Calu3 (cell line): ENCODE measurements at places on chromosomes 5 and 9.

DNA sequence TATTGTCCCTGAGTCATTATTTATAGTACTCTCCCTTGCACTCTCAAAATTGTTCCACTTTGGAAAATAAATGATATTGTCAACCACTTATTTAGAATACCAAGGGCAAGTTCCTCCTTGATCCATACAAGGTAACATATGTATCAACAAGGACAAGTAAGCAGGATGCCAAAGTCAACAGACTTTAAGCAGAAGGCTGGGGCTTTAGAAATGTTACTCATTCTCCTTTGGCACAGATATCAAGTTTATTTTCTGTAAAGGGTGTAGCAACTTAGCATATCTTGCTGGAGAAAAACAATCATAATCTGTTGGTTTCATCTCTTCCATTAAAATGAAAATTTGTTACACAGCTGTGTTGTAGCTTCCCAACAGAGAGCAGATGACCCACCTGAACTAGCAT is 248.7 kb upstream of the SLC30A5 start:
- DNase-seq = no peak

DNA sequence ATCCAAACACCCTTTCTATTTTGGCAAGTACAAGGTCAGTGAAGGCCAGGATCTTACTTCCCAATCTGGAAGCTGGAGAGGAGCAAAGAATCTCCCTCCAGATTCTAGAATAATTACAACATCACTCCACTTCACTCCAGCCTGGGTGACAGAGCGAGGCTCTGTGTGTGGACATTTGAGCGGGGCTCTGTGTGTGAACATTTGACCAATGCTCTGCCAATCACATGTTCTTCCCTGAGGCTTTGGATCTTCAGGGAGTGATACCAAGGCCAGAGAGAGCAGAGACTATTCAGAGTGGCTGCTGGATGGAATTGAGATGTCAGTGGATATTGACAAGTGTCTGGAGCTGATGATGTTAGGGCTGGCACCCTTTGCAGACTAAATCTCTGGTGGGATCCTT is 24.7 kb upstream of the ANKRD34B start:
- no peak for DNase-seq

- DNase-seq = no peak
Observed at GRCh38 chr5:91146905-91147600, 236.1 kb downstream of the ARRDC3 start.

DNA sequence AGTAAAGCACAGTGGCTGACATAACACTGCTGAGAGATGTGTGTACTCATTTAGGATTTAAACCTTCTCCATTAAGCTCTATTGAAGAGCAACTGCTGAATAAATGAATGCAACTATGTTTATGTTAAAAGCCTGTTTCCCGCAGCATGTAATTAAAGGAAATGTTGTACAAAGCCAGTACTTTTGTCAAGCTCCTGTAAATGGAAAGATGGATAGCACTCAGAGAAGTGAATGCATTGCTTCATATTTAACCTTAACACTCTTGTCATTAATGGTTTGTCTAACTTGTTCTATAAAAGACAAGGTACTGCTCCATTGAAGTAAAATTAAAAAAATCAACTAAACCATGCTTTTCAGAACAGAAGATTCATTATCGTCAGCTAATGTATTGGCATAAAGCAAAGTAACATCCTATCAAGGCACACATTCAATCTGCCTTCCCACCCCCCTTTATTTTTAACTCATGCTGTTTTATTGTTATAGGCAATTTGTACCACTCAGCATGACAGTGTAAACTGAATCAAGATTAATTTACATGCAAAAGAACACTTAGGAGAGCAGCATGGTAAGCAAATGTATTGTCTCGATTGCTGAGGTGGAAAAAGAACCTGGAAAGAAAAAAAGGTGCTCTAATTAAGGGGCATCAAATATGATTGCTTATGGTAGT is 240.9 kb upstream of the TBCA start:
- DNase-seq = no peak

DNA sequence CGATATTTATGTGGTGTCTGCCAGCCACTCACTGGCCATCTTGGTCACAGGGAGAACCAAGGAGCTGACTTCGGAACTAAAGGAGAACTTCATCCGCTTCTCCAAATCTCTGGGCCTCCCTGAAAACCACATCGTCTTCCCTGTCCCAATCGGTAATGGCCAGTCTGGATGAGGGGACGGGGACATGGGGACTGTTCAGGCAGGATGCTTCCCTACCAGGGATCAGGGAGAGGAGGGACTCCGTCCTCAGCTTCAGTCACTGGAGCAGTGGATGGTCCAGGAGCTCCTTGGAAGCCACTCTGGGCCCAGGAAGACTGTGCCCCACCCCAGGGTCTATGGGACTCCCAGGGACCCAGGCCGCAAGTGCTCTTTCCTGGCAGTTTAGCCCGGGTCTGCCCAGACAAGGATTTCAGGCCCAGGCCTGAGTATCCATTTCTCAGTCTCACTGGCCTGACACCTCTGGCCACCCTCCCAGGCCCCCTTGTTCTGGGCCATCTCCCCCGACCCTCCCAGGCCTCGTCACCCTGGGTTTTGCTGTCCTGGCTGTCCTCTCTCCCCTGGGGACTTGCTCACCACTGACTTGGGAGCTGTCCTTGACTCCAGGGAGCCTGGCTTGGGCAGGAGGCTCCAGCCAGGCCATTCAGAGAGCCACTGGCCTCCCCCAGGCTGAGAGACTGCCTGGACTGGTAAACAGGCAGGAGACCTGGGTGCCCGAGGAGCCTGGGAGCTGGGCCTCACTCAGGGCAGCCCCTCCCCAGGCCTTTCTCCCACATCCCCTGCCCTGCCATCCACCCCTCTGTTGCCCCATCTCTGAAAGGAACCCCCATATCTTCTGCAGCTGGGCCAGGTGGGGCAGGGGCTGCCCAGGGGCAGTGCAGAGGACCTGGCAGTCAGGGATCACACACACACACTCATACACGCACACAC is 3.1 kb downstream of the LCN2 start:
- DNase-seq = no peak

- no peak for DNase-seq
Observed at GRCh38 chr5:170436335-170436734, 47.2 kb upstream of the KCNMB1 start.

GRCh38 chr5:90569084-90569483 is 10.5 kb downstream of the ADGRV1 start:
- DNase-seq = no peak

- no peak for DNase-seq
Observed at GRCh38 chr9:70409280-70409679, 5.2 kb downstream of the KLF9 start.

- no peak for DNase-seq
Observed at GRCh38 chr5:135973323-135974020, 18.7 kb upstream of the LECT2 start.

GRCh38 chr5:168793841-168794837 is 215.0 kb upstream of the PANK3 start:
- no peak for DNase-seq

- no peak for DNase-seq
Observed at GRCh38 chr5:25540628-25541027, 895.9 kb upstream of the CDH10 start.

DNA sequence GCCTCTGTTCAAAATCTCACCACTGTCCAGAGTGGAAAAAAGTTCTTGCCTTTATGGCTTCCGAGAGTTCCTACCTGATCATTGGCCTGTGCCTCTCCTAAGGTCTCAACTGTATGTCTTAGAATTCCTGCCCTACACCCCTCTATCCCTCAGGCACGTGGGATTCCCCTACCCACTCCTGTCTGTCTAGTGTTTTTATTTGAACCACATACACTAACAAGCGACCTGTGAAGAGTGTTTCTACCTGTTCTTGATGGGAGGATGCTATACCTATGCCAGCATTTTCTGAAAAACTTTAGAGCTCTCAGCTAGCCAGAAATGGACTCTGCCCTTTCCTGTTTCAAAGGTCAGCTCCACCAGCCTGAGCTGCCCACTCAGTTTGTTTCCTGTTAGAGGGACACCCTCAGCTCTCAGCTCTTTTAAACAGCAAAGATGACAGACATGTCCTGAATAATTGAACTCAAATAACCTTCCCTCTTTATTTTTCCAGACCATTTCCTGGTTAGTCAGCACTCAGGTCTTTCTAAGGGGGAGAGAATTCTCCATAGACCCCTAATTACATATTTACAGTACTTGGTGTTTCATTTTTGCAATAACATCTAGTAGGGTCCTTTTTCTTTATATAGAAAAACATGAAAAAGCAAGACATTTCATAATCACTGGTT is 214.8 kb downstream of the AOPEP start:
- DNase-seq = no peak

- peak; percentile 87 for DNase-seq
Observed at GRCh38 chr5:16736158-16736995, 119.6 kb upstream of the RETREG1 start.

DNA sequence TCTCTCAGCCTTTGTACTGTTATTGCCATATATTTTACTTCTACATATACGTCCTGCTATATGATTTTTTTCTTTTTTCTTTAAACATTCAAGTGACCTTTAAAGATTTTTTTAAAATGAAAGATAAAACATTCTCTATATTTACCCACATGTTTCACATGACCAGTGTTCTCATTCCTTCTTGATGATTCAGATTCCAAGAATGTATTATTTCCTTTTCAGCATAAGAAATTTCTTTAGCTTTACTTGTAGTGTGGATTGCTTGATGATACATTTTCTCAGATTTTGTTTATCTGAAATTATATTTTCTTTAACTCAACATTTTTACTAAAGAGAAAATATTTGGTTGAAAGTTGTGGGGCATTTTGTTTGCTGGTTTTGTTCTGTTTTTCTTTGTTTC is 792.1 kb downstream of the BRINP1 start:
- DNase-seq = no peak

GRCh38 chr5:59390074-59390659 is 503.4 kb downstream of the PDE4D start:
- peak; percentile 20 for DNase-seq

- DNase-seq = no peak
Observed at GRCh38 chr9:127938298-127938690, 640 bp upstream of the DPM2 start.

- no peak for DNase-seq
Observed at GRCh38 chr9:123031963-123032362, 1.5 kb upstream of the GPR21 start.

GRCh38 chr5:53357439-53357838 is 123.0 kb upstream of the FST start:
- DNase-seq = no peak

DNA sequence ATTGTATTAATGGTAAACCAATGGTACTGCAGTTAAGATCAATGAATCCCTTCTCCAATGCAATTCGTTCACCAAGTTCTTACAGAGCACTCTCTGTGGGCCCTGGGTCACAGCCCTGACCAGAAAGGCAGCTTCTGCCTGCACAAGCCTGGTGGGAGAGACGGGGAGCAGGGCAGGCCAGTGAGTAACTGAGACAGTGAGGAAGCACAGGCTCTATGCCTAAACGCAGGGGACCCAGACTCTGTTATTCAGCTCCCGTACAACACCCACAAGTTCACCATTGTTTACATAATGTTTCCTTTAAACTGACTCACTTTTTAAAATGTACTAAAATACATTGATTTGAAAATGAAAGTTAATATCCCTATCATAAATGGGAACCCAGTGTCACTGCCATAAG is 40.5 kb upstream of the CTSL start:
- DNase-seq = no peak

- no peak for DNase-seq
Observed at GRCh38 chr5:176677209-176677939, 30.1 kb downstream of the TSPAN17 start.
